Stimulated activated CD4-positive, alpha-beta T cell treated with anti-CD3 and anti-CD28 coated beads, TNF-alpha, amount 100 ng/mL, for 48 hours (primary cell): ENCODE measurements at places on chromosomes 6 and 20.

DNA sequence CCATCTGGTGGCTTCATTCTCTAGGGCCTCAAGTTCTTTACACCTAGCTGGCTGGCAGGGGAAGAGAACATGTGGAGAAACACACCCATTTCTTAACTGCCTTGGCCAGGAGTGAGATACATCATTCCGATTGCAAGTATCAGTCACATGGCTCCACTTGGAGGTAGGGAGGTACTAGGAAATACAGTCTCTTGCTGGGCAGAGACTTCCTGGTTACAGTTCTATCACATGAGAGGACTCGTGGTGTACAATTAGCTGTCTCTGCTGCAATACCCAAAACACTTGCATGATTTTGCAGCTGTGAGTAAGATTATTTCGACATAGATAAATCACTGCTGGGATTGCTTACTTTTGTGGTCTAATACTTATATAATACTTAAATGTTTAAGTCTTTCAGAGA is 51.1 kb downstream of the GTF2H5 start:
- DNase-seq: no peak

GRCh38 chr6:137640086-137640485 is 145.9 kb upstream of the OLIG3 start:
- no peak for DNase-seq

- DNase-seq: no peak
Observed at GRCh38 chr6:106564476-106564875, 64.8 kb downstream of the RTN4IP1 start.

GRCh38 chr6:130749402-130749801 is 77.8 kb upstream of the SMLR1 start:
- DNase-seq: no peak

DNA sequence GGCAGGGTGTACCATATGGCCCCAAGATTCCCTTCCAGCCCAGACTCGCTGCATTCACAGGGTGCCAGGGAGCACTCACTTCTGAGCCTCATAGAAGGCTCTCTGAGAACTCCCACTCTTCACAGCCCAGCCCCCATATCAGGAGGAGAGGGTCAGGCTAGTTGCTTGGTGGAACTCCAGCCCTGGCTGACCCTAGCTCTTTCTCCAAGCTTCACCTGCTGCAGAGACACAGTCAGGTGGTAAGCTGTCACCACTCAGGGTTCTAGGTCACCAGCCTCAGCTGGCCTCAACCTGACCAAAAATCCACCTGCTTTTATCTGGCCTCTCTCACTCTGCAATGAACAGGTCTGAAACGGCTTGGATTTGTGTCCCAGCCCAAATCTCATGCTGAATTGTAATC is 162.7 kb upstream of the MLN start:
- DNase-seq: no peak

DNA sequence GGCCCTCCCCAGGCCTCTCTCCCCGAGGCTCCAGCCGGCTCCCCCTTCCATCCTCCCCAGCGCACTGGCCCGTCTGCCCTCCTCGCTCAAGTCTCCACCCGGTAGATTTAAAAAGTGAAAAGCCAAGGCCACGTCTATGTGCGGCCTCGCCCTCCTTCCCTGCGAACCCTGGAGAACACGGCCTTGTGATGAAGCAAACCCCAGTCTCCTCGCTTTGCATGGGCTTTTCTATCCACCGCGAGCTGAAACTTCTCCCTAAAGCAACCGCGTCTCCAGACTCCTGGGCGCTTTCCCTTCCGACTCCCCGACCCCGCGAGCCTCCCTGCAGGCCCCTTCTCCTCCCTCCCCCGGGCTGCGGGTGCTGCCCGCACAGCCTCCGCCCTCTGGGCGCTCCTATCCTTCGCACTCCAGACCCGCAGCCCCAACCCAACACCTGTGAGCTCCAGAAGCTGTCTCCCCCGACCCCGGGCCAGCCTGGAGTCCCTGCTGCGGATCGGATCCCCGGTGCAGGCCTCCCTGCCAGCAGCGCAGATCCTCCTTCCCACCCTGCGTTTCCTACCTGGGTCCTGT is 265.2 kb upstream of the QKI start:
- no peak for DNase-seq

GRCh38 chr20:57768519-57768918 is 58.7 kb upstream of the PMEPA1 start:
- no peak for DNase-seq

DNA sequence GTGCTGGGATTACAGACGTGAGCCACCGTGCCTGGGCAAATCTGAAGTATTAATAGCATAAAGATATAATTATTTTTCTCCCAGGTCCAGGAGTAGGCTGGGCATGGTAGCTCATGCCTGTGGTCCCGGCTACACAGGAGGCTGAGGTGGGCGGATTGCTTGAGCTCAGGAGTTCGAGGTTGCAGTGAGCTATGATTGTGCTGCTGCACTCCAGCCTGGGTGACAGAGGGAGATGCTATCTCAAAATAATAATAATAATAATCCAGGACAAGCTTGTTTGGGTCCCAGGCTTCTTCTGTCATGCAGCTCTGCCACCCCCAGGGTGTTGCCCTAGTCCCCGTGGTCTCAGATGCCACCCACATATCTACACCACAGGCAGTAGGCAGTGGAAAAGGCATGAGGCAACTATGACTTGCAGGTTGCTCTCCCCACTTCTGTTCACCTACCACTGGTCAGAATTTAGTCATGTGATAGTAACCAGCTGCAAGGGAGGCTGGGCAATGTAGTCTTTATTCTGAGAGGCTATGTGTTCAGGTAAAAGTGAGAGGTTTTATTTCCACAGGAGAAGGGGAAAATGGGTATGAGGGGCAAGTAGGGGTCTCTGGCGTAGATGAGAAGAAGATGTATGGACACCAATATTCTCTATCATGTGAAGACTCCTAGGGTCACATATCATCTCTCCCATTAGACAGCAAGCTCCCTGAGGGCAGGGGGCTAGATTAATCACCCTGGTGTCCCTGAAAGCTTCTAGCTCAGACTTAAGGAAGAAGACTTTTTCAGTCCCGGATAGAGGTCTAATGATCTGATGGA is 25.7 kb downstream of the TCF15 start:
- no peak for DNase-seq

- DNase-seq: no peak
Observed at GRCh38 chr6:11654876-11655275, 117.3 kb downstream of the TMEM170B start.

DNA sequence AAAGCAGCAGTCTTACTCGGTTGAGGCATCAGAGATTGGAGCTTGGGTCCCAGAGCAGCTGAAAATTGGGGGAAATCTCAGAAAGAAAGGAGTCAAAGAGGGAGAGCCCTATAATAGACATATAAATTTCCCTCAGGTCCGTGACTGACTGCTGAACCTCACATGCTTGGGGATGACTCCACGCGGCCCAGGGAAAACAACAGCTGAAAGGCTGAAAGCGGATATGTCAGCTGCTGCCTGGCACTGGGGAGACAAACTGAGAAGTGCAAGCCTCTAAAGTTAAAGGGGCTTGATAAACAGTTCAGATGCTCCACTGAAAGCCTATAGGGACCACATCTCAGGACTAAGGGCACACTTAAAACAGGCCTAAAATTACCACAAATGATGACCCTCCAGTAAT is 255.9 kb upstream of the RIN2 start:
- DNase-seq: no peak

GRCh38 chr6:3355011-3355357 is 96.2 kb downstream of the PSMG4 start:
- no peak for DNase-seq

DNA sequence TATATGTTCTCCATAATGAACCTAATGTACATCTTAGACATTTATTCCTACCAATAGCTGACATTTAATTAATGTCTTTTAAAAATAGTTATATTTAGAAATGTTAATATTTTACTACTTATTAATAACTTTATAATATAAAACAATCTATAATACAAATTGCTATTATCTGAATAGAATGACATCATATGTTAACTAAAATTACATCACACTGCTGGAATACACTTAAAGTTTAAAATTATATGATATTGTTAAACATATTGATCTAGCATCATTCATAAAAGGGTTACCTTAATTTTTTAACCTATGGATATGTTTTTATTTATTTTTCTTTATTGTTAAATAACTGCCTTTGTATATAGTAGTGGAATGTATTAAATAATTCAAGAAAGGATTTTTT is 660.2 kb upstream of the ADGRB3 start:
- no peak for DNase-seq

- DNase-seq: no peak
Observed at GRCh38 chr20:33163856-33164762, 3.9 kb upstream of the BPIFA2 start.

GRCh38 chr6:46796848-46797580 is 3.8 kb downstream of the MEP1A start:
- no peak for DNase-seq

GRCh38 chr6:161374971-161375873 is 101.4 kb upstream of the AGPAT4 start:
- DNase-seq: no peak

- DNase-seq: no peak
Observed at GRCh38 chr6:112187736-112188135, 66.6 kb downstream of the LAMA4 start.

GRCh38 chr6:83708546-83708969 is 343 bp downstream of the SNAP91 start:
- DNase-seq: no peak

GRCh38 chr6:34568341-34569201 is 12.4 kb upstream of the SPDEF start:
- DNase-seq: no peak

DNA sequence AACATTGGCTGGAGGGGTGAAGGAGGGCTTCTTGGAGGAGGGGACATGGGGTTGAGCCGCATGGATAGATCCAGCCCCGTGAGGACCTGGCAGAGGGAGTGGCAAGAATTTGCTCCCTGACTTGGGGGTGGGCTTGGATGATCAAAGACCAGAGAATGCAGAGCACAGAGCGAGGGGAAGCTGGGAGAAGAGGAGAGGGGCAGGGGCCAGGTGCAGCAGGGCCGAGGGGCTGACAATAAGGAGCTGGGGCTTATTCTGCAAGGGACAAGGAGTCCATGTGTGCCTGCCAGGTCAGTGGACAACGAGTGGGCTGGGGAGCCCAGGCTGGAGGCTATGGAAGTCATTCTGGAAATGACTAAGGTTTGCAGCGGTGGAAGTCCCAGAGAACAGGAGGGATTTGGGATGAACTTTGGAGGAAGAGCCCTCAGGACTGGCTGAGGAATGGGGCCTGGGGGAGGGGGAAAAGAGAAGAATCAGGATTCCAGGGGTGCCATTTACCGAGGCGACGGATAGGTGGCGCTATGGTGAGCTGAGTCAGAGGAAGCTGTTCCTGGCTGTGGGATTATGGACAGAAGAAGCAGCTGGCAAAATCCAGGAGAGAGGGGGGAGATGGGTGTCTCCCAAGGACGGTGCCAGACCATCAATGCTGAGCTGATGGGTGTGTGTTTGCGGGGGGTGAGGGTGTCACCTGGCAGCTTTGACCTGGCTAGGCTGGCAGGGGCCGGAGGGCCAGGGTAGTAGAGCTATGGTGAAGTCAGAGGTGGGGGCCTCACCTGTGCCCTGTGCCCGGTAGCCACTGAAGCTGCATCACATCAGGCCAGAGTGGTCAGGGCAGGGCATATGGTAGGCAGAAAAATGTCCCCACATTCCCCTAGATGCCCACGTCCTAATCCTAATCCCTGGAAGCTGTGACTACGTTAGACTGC is 7.8 kb downstream of the KCNG1 start:
- DNase-seq: no peak

- DNase-seq: no peak
Observed at GRCh38 chr6:165671222-165671768, 8.3 kb upstream of the PDE10A start.

DNA sequence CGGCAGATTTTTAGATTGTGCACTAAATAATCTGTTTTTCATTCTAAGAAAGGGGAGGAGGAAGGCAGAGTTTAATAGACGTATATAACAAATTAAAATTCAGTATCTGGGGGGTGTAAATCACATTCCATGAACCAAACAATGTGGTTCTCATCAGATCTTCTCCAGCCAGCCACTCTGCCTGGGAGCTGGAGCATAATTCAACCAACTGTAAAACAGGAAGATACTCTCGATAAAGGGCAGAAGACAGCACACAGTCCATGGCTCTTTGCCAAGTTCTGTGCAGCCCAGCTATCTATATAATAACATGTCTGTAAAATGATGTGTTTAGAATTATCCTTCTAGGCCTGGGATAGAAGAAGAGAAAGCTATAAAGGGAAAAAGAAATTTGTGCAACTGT is 289.9 kb upstream of the ZFP64 start:
- DNase-seq: no peak

- DNase-seq: no peak
Observed at GRCh38 chr20:36468149-36469000, 72.9 kb upstream of the MYL9 start.

- DNase-seq: no peak
Observed at GRCh38 chr6:137043710-137044365, 927 bp downstream of the IL20RA start.

- DNase-seq: no peak
Observed at GRCh38 chr6:148370176-148370575, 27.5 kb downstream of the SASH1 start.

DNA sequence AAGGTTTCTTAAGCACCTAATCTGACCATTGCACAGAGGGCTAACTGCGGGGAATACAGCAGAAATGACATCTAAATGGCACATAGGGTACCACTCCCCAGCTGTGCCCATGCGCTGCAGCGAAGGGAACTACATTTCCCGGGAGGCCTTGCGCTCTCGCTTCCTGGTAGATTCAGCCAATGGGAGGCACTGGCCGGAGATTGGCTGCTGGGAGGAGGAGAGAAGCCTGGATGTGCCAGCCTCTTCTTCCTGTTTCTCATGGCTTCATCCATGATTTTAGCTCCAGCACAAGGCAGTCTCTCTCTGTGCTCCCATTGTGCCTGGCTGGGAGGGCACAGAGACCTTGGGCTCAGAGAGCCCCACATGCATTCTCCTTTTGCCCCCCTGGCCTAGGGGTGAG is 101.7 kb upstream of the FOXA2 start:
- no peak for DNase-seq

DNA sequence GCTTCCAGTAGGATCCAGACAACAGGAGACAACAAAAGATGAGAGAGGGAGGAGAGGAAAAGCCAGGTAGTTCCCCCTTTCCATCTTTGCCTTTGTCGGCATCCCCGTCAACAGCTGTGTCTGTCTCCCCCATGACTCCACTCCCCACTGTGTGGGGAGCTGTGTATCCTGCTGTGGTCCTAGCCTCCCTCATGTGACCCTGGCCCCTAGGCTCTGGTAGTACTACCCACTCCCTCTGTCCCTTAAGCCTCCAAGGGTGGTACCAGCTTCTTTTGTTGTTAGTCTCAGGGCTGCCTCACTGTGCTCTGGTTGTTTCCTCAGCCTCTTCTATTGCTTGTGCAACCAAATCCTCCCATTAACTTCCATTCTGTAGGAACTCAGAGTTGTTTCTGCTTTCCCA is 28.7 kb downstream of the ANKEF1 start:
- DNase-seq: no peak

DNA sequence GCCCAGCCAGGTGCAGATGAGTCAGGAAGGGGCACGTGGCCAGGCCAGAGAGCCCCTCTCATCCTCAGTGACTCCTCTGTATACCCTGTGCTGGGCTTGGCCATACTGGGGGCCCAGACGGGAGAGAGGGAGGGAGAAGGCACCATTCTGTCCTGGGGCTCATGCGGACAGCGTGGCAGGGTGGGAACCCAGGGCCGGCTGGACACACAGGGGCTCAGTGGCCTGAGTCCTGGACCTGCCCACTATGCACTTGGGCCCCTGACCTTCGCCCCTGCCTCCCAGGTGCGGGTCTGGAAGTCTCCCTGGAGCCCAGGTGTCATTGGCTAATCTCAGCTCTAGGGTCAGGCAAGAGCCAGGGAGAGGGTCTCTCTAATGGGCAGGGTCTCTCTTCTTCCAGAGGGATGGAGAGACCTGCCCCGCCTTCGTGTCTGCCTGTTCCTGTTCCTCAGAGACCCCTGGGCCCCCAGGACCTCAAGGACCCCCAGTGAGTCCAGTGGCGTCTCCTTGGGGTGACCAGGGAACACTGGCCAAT is 27.7 kb downstream of the COL20A1 start:
- DNase-seq: no peak

- DNase-seq: no peak
Observed at GRCh38 chr20:434661-435419, 26.7 kb downstream of the RBCK1 start.
